Esophagus muscularis mucosa (tissue), 4 donors: ENCODE measurements at places on chromosomes 5 and 9. TPM values are rescaled to one million over a fixed set of nuclear protein-coding genes. Genes with fewer than 3 reads are reported as not detected.

DNA sequence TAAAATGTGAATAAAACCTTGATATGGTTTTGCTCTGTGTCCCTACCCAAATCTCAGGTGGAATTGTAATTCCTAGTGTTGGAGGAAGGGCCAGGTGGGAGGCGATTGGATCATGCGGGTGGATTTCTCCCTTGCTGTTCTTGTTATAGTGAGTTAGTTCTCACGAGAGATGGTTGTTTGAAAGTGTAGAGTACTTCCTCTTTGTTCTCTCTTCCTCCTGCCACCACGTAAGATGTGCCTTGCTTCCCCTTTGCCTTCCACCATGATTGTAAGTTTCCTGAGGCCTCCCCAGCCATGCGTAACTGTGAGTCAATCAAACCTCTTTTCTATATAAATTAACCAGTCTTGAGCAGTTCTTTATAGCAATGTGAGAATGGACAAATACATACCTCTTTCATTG, 34.9 kb downstream of the TARS1 start:
- no peak for DNase-seq

- DNase-seq: no peak
These were observed 45.9 kb downstream of the BOD1 start for GRCh38 chr5:173570321-173571090.

GRCh38 chr9:13209498-13209897, 70.0 kb downstream of the MPDZ start:
- DNase-seq: no peak

GRCh38 chr9:107942856-107943255, 453.3 kb upstream of the KLF4 start:
- no peak for DNase-seq

GRCh38 chr5:55344392-55344992, 36.7 kb downstream of the MTREX start:
- DNase-seq: no peak

Gene WWC1
- 3.0 TPM for total RNA-seq

GRCh38 chr5:124179819-124180218, 566.6 kb downstream of the ZNF608 start:
- DNase-seq: no peak

DNA sequence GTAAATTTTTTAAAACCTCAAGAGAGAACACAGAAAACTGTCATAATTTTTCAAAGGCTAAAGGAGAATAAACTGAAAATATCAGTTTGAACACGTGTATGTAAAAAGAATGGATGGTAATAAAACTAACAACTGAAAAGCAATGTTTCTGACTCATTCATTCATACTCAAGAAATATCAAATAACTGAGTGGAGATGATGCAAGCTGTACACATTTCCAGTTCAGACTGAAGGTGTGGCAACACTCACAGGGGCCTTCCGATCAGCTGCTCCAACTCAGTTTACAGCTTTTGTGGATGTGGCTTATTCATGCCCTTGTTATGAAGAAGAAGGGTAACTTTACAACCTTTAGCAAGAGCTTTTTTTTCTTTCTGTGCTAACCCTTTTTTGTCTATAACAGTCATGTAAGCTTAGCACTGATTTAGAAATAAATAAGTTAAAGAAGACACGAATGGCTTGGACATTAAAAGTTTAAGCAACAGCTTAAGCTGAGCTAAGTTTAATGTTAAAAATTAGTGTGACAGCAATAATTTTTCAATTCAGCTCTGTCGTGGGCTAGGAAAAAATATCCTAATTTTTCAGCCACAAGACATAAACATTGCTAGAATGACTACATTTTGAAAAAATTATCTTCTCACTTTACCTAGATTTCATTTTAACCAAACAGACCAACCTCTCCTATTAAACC, 453.5 kb downstream of the RAB3C start:
- DNase-seq: no peak

GRCh38 chr9:101315112-101315450, 69.7 kb downstream of the BAAT start:
- DNase-seq: no peak

DNA sequence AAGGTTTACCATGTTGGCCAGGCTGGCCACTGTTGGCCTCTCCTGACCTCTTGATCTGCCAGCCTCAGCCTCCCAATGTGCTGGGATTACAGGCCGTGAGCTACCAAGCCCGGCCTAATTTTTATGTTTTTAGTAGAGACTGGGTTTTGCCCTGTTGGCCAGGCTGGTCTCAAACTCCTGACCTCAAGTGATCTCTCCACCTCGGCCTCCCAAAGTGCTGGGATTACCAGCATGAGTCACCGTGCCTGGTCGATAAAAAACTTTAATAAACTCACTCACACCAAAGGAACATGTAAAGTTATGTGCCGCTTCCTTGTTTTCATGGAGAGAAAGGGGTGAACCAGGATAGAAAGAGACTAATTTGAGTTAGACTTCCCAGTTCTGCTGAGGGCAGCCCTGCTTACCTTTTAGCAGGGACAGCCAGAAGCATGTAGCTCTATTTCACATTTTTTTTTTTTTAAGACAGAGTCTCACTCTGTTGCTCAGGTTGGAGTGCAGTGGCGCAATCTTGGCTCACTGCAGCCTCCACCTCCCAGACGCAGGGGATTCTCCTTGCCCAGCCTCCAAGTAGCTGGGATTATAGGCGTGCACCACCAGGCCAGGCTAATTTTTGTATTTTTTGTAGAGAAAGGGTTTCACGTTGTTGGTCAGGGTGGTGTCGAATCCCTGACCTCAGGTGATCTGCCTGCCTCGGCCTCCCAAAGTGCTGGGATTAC, 11.4 kb upstream of the HAUS6 start:
- DNase-seq: no peak
